ENCODE measurements at places on chromosomes 5 and 9.

DNA sequence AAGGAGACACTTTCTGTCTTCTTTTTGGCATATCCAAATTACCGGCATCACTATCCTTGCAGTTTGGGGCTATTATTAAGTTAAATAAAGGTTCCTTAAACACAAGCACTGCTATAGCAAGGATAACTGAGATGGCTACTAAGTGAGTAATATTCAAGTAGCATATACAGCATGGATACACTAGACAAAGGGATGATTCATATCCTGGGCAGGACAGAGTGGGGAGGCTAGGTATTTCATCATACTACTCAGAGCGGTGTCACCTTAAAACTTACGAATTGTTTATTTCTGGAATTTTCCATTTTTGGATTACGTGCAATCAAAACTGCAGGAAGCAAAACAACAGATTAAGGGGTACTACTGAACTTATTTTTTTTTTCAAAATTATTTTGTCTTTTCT lies 54.1 kb downstream of the FER start:
- peak; percentile 42 for DNase-seq

GRCh38 chr9:33166231-33167083 lies 679 bp downstream of the B4GALT1 start:
- no peak for DNase-seq

- no peak for DNase-seq
These were observed 325.7 kb upstream of the WWC1 start for GRCh38 chr5:167965710-167966109.

GRCh38 chr5:25056836-25057235 lies 412.1 kb upstream of the CDH10 start:
- no peak for DNase-seq

DNA sequence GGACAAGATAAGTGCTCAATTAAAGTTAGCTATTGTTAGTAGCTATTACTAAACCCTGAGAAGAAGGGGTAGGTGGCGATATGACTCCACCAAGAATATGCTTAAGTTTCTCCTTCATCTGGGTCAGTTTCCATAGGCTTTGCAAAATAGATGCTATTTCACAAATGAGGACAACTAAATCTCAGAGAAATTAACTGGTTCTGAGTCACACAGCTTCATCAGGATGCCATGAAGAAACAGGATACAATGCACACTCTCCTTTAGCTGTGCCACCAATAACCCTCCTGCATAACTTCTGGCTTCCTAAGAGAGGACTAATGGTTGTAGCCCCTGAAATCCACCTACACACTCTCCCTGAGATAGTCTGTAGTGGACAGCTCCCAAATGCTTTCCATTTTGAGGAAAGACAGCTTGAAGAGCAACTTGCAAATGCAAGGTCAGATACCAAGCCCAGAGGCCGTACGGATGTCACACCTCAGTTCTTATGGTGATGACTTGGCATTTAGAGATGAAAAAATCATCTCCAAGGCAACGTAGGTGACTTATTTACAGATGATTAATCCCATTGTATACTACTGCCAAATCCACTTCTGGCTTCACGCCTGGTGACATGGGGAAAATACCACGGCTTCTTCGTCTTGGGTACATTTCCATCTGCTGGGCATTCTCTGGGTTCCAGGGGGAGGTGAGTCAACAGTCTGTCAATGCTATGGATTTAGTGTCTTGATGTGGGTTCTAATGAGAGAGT lies 251.4 kb upstream of the IL12B start:
- no peak for DNase-seq

GRCh38 chr5:40134883-40135520 lies 544.7 kb upstream of the PTGER4 start:
- DNase-seq = no peak

- DNase-seq = no peak
These were observed 196.3 kb downstream of the ZNF462 start for GRCh38 chr9:107059220-107059619.

- no peak for DNase-seq
These were observed 886.2 kb upstream of the DMAC1 start for GRCh38 chr9:8685825-8686224.

GRCh38 chr9:127980060-127980705 lies 606 bp downstream of the EEIG1 start:
- peak; percentile 23 for DNase-seq

DNA sequence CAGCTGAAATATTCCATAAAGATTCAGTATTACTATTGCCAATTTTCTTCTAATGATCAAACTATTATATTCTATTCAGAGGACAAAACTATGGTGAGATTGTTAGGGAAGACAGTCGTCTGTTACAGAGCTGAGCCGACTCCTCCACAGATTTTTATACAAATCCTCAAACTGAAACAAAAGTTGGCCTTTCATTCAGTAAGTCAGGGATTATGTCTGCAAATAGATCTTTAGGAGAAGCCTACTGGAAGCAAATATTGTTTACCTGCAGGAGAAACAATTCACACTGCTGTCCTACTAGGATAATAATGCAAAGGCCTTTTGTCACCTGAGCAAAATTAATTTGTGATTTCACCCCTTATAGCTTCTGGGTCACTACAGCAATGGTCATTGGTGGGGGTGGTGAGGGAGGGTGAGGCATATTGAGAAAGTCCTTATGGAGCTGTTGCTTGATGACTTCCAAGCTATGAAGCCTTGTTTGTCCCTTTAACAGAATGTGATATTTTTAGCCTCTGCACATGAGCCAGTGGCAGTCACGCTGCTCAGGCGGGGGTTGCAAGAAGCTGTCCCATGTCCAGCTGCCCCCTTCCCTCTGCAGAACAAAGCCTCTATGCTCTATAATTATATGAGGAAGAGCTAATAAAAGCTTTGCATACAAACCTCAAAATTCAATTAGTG lies 200.5 kb upstream of the KLF9 start:
- peak; percentile 75 for DNase-seq

GRCh38 chr5:140128376-140128775 lies 2.6 kb downstream of the IGIP start:
- DNase-seq = no peak

DNA sequence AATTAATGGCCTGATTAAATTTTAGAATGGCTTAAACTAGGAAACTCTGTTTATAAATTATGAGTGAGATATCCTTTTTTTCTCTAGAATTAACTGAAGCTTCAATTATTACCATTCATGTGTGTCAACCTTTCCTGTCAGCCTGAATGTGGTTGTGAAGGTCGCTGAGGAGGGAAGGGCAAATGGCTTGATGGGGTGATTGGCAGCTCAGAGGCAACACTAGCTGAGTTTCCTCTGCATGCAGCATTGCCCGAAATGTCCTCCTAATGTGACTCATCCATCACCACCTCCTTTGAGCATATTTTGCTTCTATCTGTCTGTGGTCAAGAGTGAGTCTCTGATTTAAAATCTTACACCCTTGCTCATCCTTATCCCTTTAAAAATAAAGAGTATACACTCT lies 281.9 kb downstream of the TENT4A start:
- no peak for DNase-seq
